ENCODE measurements at places on chromosomes 2 and 18.

GRCh38 chr2:196399722-196400691, 228.6 kb upstream of the STK17B start:
- DNase-seq = peak; percentile 86

GRCh38 chr2:3675687-3676086, 17.7 kb downstream of the ALLC start:
- no peak for DNase-seq

GRCh38 chr2:25105336-25106085, 62.9 kb downstream of the POMC start:
- peak; percentile 49 for DNase-seq

DNA sequence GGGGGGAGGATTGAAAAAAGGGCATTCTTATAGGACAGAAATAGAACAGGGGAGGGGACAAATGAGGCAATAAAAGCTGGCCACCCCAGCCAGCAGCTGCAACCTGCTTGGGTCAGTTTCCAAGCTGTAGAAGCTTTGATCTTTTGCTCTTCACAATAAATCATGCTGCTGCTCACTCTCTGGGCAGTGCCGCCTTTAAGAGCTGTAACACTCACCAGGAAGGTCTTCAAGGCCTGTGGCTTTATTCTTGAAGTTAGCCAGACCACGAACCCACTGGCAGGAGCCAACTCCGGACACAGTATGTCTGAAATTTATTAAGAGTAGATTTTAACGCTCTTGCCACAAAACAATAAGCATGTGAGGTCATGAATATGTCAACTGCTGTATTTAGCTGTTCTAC, 649.9 kb upstream of the RAB6C start:
- no peak for DNase-seq

DNA sequence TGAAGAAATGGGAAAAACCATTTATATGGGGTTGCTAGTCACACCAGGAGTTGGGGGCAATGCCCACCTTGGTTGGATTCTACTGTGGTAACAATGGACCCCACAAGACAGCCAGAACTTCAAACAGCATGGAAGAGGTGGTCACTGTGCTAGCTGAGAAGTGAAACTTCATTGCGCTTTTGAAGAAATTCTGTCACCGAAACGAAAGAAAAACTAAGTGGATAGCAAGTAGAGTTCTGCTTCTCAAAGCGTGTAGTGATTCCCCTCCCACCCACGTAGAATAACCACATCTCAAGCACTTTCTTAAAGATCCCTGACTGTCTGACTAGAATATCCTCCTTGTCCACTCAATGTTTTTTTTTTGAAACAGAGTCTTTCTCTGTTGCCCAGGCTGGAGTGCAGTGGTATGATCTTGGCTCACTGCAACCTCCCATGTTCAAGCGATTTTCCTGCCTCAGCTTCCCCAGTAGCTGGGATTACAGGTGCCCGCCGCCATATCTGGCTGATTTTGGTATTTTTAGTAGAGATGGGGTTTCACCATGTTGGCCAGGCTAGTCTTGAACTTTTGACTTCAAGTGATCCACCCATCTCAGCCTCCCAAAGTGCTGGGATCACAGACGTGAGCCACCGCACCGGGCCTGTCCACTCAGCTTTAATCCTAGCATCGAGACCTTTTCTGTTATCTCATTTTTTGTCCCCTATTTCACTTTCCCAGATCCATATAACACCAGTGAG, 30.1 kb upstream of the CCL20 start:
- DNase-seq = peak; percentile 6
